Neural progenitor cell (in vitro differentiated cells): ENCODE measurements at places on chromosomes 11 and 22.

DNA sequence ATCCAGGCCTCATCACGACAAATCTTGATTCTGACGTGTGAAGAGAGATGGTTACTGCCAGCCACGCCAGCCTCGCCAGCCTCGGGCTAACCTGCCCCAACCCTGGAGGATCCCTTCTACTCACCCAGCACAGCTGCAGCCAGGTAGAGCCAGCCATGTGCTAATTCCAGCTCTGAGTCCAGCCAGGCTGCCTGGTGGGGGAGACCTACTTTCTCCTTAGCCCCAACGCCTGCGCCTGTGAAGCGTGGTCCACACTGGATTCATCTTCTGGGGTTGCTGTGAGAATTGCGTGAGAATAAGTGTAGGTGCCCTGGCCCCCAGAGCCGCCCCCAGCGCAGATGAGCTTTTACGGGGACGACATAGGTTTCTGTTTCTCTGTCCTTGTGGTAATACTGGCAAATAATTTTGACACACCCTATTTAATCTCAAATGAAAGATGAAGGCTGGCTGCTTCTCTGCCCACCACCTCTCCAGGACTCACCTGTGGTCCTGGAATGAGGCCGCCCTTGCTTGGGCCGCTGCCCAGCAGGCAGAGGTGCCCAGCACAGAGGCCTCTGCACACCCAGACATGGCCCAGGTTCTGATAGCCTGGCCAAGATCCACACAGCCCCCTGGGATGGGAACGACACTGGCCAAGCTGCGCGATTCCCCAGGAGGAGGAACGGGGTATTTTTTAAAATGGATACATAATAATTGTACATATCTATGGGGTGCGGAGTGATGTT lies 528.4 kb downstream of the TBC1D22A start:
- no peak for DNase-seq

- no peak for DNase-seq
These were observed 19.4 kb downstream of the MED15 start for GRCh38 chr22:20526628-20527355.

- DNase-seq = no peak
These were observed 17.0 kb downstream of the MMP10 start for GRCh38 chr11:102763440-102763839.

DNA sequence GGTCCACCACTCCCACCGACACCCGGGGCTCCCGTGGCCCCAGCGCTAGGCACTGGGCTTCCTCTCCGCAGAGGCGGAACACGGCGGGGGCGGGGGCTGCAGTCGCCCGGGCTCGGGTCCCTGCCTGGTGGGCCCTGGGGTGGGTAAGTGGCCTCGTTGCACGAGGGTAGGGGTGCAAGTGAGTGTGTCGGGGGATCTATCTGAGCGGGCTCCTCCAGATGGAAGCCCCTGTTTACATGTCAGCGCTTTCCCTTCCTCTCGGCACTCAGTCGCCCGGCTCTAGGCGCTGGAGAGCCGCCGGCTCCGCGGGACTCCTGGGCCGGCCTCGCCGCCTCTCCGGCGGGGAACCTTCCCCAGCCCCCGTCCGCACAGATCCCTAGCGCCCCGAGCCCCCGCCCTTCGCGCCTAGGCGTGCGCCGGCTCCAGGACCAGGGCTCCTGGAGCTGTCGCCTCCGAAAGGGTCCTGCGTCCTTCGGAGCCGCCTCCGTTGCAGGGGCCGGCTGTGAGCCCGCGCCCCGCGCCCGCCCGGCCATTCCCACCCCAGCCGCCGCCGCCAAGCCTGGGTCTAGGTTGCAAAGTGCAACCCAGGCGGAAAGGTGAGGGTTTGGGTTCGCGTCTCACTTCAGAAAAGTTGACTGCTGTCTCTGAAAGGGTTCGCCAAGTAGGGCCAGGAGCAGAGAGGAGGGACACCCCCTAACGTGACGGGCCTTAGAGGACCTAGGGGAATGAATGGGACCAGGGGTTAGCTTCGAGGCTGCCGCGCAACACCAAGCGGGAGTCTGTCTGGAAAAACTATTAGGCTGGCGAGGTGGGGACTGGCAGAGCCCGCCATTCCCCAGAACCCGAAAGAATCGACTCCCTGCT lies 978 bp downstream of the FLI1 start:
- DNase-seq = peak; percentile 66

DNA sequence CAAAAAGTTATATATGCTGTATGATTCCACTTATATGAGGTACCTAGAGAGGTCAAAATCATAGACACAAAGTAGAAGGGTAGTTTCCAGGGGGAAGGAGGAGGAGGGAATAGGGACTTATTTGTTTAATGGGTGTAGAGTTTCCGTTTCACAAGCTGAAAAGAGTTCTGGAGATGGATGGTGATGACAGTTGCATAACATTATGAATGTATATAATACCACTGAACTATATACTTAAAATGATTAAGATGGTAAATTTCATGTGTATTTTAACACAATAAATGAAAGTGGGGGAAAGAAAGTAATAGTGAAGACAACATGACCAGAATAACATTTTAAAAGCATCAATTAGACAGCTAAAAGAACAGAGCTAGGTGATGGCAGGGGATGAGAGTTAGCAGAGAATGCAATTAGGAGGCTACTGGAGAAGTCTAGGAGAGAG lies 51.2 kb downstream of the MRTFA start:
- DNase-seq = no peak

GRCh38 chr22:35947794-35948425 lies 80.7 kb downstream of the RBFOX2 start:
- DNase-seq = no peak

DNA sequence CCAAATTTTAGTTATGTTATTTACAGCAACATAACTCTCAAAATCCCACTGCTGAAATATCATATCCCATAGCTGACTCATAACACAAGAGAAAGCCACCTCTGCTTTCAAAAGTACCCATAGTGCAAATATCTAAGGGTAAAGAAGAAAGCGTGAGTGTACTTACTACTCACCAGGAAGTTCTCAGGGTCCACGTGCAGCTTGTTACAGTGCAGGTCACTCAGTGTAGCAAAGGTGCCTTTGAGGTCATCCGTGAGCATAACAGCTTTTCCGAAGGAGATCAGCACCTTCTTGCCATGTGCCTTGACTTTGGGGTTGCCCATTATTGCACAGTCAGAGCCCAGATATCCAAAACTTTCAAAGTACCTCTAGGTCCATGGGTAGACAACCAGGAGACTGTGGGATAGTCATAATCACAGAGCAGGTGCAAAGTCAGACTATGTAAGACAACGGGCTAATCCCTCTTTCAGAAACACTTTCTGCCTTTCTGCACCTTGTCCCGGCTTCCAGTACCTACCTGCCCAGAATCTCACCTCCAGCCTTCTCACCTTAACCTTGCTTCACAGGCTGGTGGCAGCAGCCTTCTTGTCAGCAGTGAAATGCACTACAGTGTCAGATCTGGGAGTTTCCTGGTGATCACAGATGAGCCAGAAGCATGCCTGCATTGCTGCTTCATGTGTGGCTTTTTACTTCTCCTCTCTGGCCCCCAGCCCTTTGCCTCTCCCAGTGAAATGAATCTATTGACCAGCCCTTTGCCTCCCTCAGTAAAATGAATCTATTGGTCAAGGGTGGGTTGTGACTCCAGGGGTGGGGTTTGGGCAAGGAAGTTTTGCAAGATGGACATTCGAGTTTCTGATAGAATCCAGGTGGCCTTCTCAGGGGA lies 6.5 kb downstream of the HBG1 start:
- DNase-seq = no peak

- DNase-seq = peak; percentile 51
These were observed 13.0 kb upstream of the OR6A2 start for GRCh38 chr11:6812390-6813005.

DNA sequence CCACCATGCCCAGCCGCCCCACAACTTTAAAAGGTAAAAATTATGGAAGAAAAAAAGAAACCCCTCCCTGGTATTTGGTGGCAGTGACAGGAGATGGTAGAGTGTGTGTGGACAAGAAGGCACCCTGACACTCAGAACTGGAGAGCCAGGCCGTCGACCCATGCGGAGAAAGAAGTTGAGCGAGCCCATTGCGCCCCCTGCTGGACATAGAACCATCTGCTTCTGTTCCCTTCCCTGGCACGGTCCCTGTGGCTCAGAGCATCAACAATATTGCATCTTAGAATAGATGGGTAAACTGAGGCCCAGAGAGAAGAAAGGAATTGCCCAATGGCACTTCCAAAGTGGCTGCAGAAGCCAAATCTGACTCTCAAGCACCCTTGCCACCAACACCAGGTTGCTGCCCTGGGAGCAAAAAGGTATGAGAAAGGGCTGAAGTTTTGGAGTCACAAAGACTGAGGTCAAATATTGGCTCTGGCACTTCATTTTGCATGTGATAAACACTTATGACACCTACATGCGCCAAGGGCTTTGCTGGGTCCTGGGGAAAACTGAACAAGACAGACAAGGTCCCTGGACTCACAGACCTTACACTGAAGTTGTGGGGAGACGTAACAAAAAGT lies 8.6 kb downstream of the MRPL11 start:
- DNase-seq = peak; percentile 91

DNA sequence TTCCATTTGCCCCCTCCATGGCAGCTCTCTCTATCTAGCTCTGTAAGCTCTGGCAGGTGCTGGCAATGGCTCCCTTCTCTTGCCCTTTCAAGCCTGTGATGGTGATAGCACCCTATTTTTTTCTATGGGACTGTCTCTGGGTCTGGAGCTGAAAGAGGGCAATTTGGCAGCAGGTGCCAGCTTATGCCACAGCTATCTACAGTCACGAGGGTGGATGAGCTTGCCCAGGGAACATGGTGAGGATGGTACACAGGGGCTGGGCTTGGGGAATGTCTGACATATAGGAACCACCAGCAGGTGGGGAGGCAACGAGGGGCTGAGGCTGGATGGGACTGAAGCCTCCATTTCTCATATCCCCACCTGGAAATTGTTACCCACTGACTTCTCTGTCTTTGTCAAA lies 175.4 kb upstream of the SYT13 start:
- no peak for DNase-seq

GRCh38 chr11:44140372-44140771 lies 44.9 kb downstream of the EXT2 start:
- DNase-seq = no peak
